MCF 10A (cell line): ENCODE measurements at places on chromosomes 5 and 9. TPM values are rescaled to one million over a fixed set of nuclear protein-coding genes. Genes with fewer than 3 reads are reported as not detected.
A peak's percentile ranks its signal among the peaks of the same experiment; 100 is the strongest.

Gene FAM221B
- total RNA-seq = not detected in 2 replicates

DNA sequence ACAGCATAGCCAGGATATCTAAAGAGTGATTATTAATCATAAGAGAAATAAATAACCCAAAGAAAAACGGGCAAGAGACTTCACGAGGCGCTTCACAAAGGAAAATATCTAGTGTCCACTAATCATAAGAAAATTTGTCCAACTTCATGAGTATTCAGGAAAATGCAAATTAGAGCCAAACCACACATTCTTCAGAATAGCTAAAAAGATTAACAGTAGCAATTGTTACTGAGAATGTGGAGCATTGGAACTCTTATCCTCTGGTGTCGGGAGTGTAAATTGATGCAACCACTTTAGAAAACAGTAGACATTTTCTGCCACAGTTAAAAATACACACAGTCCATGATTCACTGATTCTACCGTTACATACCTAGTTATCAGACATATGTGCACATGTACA, 145.7 kb downstream of the CWC27 start:
- H3K27me3 ChIP-seq = no peaks in the 10 kb centered on the region
- H3K4me3 ChIP-seq = no peak overlapping the region
- DNase-seq = no peak
- H3K36me3 ChIP-seq = peaks cover 7% of the 10 kb centered on the region

- H3K27ac ChIP-seq = peak overlapping the region; percentile 75
- H3K4me1 ChIP-seq = peaks cover 19% of the 10 kb centered on the region
- peak; percentile 50 for DNase-seq
- H3K27me3 ChIP-seq = no peaks in the 10 kb centered on the region
- H3K4me3 ChIP-seq = no peak overlapping the region
Measured at GRCh38 chr5:67038817-67039603, 157.6 kb downstream of the CD180 start.

- no peak overlapping the region for H3K4me3 ChIP-seq
- peak overlapping the region; percentile 7 for H3K27ac ChIP-seq
- no peak for DNase-seq
Measured at GRCh38 chr5:181198106-181198685, 6.8 kb downstream of the TRIM7 start.

Gene WNK2
- total RNA-seq = 0.07 and 0.29 TPM in 2 replicates

DNA sequence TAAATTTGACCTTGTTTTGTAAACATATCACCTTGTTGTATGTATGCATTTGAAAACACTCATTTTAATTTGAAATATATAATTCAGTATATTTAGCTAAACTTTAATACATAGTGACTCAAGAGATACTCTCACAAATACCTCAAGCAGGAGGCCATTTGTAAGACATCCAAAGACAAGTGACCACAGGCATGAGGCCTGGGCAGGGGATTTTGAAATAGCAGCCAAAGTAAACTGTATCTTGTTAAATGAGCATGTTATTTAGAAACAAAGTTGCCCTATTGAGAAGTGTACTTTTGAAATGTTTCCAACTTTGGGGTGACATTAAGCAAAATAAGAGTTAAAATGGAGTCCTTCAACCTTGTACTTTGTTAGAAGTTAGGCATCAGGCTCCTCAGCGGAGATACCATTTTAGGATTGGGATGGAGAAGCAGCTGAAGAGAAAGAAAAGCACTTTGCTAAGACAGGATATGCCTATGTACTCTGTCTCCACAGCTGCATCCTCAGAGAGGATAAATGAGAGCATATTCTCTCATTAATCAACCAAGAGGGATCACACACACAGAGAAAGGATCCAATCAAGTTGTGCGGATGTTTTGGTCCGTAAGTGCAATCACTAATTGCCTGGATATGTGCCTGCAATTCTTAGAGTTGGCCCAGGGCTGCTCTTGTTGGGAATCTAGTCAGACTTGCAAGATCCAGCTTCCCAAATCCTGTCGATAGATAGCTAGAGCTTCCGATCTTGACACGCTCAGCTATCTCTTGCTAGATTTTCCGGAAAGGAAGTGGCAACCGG, 157.5 kb upstream of the HAPLN1 start:
- no peak for DNase-seq
- H3K4me1 ChIP-seq = no peaks in the 10 kb centered on the region
- H3K27ac ChIP-seq = no peak overlapping the region
- H3K36me3 ChIP-seq = no peaks in the 10 kb centered on the region
